Immature natural killer cell (primary cell): ENCODE measurements at places on chromosomes 1 and 21.

- no peak for DNase-seq
Observed at GRCh38 chr1:244406337-244406736, 45.4 kb downstream of the ADSS2 start.

DNA sequence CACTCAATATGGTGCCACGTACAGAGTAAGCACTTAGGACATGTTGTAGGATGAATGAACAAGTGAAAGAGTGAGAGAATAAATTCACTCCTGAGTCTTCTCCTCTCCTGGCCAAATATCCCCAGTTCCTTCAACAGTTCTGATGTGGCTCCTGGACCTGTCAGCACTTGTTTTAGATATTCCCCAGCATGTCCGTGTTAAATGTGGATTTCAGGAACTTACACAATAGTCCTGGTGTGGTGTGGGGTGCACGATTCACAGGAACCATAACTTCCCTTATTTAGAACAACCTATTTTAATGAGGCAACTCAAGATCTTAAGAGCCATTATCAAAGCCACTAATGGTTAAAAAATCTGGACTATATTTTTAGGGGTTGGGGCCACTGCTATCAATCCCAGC lies 39.0 kb upstream of the MYSM1 start:
- DNase-seq = no peak

GRCh38 chr1:161190962-161191521 lies 7.8 kb downstream of the ADAMTS4 start:
- DNase-seq = no peak

DNA sequence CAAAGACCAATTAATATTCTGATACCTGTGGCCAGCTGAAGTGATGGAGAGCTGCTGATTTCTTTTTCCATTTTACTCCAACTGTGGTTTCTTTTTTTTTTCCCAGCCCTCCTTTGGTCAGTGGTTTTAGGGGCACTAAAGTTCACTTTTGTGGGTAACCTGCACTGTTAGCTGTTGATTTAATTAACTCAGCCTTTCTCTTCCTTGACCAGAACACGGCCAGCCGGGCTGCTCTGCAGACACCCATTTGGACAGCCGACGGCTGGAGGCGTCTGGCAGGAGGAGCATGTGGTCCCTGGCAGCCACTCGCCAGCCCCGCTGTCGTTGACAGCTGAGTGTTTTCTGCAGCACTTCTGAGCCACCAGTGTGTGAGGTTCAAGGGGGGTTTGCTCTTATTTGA lies 136.2 kb upstream of the RUNX3 start:
- DNase-seq = no peak

DNA sequence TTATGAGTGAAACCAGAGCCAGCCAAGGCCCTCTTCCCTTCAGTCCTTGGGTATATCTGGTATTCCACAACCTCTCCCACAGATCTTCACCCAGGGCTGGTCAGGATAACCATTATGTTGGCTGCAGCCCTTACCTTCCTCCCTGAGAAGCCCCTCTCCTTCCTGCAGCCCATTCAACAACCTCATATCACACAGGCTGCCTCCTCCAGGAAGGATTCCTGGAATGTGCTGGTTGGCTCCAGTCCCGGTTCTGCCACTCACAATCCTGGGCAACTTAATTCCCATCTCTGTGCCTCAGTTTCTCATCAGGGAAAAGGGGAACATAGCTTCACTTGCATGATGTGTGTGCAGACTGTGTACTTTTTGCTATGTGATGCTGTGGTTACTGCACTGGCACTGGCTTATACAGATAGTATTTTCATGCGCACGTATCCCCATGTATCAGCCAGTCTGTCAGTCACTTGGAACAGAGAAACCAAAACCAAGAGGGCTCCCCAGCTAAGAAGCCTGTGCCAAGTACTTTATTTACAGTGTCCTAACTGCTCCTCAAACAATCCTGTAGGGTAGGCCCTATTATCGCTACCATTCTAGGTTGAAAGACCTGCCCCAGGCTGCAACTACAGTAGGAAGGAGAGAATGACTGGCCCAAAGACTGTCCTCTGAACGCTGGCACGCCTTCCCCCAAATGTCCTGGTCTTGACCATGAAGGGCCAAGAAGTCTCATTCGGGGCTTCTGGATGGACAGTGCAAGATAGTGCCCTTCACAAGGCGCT lies 39.9 kb upstream of the PPP1R15B start:
- DNase-seq = no peak

GRCh38 chr1:110346690-110347089 lies 7.5 kb downstream of the RBM15 start:
- DNase-seq = no peak

GRCh38 chr1:213268221-213268620 lies 217.2 kb downstream of the RPS6KC1 start:
- DNase-seq = no peak

DNA sequence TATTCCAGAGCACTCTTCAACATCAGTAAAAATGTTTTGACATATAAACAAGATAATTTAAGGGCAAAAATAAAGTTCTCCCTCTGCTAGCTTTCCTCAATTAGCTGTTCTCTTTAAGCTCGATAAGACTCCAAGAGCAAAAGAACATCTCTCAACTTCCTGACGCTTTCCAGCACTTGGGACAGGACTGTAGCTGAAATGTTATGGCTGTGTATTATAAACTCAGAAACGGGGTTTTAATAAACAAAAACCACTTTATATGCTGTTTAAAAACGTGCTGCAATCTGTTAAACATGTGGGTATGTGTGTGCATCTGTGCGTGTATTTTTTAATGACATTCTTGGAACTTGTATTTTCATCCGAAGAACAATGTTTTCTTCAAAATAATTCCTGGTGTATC lies 71.5 kb upstream of the RGS2 start:
- no peak for DNase-seq

GRCh38 chr1:244397131-244397530 lies 54.6 kb downstream of the ADSS2 start:
- no peak for DNase-seq

- no peak for DNase-seq
Observed at GRCh38 chr1:110208916-110209645, 1.0 kb upstream of the KCNC4 start.

DNA sequence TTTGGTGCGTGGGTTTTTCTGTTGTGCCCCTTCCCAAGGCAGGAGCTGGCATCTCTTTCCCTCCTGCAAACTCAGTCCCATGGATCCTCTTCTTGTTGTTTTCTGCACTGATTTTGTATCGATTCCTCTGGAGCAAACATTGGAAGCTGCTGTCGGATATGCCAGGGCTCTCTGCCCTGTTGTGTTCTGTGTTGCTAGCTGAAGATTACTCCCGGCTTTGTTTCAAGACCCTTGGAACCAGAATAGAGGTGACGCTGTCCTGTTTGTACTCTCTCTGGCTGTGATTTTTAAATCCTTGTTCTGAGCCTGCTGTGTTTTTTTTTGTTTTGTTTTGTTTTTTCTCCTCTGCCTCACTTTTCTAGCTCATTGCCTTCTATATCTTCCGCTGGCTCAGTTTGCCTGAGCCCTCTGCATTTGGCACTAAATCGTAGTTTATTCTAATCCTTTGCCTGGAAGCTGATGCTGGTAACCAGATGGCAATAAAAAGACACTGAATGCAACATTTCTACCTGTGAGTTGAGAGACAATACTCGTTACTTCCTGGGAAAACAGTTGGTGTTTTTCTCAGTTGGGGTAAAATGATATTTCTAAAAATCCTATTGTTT lies 67.0 kb downstream of the BACH1 start:
- DNase-seq = no peak

DNA sequence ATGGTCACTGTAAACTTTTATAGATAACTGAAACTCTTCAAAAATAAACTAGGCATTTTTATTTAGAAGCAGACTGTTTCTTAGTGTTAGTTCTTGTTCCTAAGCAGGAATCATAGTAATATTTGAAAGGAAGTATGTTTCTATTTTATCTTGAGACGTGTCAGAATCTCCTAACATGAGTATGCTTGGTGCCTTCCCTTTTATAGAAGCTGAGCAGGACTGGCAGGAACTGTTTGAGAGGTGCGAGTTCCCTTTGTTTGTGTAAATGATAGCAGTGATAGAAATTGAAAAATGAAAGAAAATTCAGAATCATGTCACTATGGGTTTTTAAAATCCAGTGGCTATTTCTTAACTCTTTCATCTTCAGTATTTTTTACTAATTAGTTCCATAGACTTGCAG lies 56.9 kb downstream of the LRRC8D start:
- DNase-seq = no peak

- no peak for DNase-seq
Observed at GRCh38 chr1:2429780-2430591, 17.6 kb upstream of the PEX10 start.

GRCh38 chr1:55886856-55887712 lies 671.9 kb upstream of the USP24 start:
- DNase-seq = no peak

DNA sequence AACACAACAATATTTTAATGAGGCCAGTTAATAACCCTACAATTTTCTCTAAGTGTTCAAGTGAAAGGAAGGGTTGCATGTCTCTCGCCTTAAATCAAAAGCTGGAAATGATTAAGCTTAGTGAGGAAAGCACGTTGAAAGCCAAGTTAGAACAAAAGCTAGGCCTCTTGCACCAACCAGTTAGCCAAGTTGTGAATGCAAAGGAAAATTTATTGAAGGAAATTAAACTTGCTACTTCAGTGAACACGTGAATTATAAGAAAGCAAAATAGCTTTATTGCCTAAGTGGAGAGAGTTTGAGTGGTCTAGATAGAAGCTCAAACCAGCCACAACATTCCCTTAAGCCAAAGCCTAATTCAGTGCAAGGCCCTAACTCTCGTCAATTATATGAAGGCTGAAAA lies 135.6 kb downstream of the DUSP10 start:
- no peak for DNase-seq
